Activated T-cell treated with anti-CD3 and anti-CD28 coated beads for 24 hours (primary cell): ENCODE measurements at places on chromosomes 5 and 9.

GRCh38 chr5:135034236-135034962 is 371 bp upstream of the PITX1 start:
- DNase-seq = no peak

DNA sequence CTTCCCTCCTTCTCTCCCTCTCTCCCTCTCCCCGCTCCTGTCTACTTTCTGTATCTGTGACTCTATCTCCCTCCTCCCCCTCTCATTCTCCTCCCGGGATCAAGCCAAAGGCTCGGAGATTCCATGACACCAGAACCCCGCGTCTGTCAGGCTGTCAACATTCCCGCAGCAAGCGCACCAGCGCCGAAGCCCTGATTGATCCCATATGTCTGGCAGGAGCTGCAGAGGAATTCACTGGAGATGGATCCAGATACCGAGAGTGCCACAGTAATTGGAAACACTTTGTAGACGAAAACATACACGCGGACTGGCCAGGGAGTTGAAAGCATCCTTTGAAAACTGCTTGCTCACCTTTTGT is 300 bp upstream of the SVEP1 start:
- no peak for DNase-seq

DNA sequence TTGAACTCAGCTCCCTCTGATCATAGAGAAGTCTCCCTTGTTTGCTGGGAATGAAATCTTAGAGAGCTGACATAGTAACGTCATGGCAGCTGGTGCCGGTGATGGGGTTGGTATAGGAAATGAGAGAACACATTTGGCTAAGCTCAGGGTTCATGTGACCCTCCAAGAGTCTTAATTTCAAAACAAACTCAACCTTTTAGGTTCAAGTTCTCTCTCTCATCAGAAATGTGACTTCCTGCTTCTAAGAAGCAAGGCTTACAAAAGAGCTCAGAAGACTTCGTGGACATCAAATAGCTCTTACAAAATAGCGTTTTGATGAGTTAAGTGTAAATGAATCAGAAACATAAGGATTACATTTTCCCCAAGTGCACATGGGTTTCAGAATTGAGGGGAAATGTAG is 97.3 kb downstream of the PAPPA start:
- no peak for DNase-seq

GRCh38 chr5:73459366-73459765 is 10.8 kb upstream of the FOXD1 start:
- DNase-seq = no peak

DNA sequence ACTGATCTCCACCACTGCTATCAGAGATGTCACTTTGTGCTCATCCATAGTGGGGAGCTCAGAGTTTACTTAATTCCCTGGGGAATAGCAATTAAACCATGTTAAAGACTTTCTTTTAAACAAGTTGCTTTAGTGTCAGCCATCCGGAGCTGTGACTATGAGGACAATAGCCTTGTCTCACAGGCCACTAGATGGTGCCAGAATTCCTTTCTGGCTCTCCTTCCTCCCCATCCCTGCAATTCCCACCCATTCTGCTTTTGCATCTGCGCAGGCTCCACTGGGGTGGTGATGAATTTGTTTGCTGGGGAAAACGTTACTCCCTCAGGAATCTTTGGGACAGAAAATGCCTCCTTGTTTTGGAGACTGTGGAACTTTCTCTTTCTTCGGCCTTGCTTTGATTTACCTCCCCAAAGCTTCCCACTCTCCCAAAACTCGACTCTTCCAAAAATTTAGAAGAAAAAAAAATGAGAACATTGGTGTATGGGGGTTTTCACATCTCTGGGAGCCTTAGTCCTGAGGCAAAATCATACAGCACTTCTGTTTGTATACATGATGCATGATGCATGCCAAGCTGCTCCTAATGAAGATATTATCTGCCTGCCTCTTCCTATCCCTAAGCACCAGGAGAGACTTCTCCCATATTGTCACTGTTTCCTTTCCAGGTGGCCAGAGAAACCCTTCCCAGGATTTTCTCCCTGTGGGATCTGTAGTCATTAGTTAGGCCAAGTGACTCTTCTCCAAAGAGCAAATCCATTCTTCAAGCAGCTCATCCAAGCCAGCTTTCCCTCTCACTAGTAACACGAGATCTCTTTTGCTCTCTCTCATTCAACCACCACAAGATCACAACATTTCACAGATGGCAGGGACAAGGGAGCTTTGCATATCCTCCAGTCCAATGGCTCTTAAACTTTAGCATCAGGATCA is 466.1 kb downstream of the TLR4 start:
- DNase-seq = no peak

- DNase-seq = no peak
Measured at GRCh38 chr5:112529525-112529924, 110.4 kb upstream of the EPB41L4A start.

- no peak for DNase-seq
Measured at GRCh38 chr5:144644317-144644716, 473.6 kb downstream of the KCTD16 start.

DNA sequence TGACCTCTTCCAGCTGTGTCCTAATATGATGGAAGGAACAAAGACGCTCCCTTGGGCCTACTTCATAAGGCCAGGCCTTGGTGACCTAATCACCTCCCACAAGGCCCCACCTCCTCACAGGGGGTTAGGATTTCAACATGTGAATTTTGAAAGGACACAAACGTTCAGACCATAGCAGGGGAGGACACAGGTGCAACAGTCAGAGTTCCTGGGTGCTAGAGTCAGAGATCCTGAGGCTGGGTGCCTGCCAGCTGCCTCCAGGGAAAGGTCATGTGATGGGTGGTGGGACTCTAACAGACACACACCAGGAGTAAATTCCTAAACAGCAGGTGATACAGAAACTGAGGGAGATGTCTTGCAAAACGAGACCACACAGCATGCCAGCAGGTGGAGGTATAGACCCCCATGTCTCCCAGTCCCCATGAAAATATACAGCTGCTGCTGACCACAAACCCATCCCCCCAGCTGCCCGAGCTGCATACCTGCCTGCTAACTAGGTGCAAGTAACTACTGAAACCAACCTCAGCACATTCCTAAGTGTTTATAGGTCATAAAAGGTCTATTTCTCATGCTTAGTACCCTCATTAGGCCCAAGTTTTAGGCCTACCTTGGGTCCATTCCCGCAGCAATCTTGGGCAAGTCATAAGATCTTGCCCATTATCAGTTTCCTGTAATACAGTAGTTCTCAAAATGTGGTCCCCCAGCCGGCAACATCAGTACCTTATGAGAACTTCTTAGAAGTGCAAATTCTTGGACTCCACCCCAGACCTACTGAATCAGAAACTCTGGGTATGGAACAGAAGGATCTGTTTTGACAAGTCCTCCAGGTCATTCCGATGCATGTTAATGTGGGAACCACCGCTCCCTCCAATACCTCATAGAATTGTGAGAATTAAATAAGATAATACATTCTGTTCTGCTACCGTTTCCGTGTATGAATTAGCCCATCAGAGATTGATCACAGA is 245.3 kb downstream of the ENC1 start:
- DNase-seq = no peak
